ENCODE measurements at places on chromosomes 3 and 15.

DNA sequence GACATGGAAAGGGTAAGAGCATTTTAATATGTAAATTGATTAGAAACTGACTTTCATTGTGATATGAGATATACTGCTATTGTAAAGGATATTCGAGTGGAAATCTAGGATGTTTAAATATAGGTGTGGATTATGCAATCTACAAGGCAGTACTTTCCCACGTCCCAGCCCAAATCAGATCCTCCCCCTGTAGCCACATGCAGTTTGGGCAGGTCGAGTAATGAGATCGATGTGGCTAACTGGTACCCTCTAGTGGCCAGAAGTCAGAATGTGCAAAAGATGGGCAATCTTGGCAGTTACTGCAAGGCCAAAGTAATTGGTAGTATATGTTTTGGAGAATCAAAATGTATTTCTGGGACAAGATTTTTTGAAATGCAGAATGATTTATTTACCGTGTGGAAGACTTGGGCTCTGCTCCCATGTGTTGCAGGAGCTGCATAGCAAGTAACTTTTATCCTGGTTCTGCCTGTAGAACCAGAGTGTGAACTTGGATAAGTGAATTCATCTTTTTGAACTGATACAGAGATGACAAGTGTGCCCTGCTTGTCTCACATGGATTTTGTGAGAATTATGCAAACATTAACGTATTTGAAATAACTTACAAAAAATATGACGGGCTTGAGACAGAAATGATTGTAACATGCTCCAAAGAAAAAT, 94.5 kb upstream of the ADAMTSL3 start:
- DNase-seq = peak; percentile 62

DNA sequence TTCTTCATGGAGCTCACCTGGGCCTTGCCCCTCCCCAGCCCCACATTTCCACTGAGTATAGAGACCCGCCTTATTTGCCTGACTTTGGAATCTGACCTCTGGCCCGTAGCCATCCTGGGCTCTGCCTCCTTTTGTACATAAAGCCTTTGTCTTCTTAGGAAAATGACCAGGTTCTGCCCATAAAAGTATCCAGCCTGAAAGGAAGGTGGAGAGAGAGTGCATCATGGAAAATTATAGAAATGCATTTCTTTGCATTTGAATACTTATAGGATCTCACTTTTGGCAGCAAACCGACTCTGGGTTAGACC, 3.6 kb upstream of the SH2D7 start:
- no peak for DNase-seq

GRCh38 chr15:42808913-42809312, 72.0 kb upstream of the CDAN1 start:
- DNase-seq = no peak

DNA sequence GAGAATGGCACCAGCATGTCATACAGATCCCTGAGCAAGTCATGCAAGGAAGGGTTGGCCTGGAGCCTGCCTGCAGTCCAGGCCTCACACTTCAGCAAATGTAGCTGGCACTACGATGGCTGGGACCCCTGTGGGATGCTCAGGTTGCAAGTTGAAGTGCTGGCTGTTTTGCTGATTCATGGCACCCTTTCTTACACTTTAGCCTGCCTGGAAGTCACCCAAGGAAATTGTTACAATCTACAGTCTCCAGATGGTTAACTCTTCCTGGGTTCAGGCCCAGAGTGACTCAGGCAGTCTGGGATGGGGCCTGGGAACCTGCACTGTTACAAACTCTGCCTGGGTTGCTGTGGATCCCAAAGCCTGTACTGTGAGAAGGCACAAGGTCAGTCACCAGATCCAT, 91.0 kb upstream of the SLC6A11 start:
- DNase-seq = no peak

DNA sequence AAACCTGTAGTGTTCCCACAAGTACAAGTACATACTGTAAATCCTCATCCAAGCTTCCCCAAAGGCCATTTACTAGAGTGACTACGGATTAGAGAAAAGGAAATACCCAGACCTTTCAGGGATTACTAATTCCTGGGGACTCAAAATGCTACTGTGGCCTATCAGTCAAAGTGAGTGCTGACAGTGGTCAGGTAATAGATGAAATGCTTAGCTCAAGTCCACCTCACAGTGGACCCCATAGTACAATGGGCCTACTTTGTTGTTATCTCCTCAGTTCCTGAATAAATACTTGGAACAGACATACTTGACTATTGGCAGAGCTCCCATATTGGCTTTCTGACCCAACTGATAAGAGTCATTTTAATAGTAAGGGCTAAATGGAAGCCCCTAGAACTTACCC, 61.6 kb downstream of the MAP4 start:
- DNase-seq = no peak

- no peak for DNase-seq
These were observed 146.1 kb upstream of the IQSEC1 start for GRCh38 chr3:13219077-13219901.

DNA sequence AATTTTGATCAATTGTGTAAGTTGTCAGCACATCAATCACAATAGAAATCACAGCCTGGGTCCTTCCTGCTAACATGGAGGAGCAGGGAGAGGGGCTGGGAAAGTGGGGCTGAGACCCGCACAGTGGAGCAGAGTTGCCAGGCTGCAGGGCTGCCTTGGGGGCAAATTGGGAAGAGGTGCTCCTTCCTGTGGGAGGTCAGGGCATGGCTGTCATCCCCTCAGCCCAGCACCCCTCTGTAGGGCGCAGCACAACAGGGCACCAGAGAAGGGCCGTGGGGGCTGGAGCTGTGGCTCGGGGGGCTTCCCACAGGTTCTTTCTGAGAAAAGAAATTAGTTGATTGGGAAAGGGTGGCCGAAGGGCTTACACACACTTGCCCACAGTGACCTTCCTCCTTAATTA, 126.3 kb downstream of the NSMCE3 start:
- DNase-seq = no peak

DNA sequence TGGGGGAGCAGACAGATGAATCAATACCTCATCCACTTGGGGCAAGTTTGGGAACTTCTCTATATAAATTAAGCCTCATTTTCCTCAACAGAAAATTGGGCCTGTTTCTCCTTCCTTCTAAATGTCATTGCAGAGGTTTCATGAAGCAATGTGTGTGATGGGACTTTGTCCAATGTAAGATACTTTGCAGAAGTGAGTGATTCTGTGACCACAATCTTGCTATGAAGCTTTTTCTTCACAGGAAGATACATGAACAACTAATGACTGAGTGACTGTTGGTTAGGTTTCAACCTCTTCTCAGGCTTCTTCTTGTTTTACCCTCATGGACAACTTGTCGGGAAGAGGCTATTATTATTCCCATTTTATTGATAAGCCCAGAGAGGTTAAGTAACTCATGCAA, 11.0 kb downstream of the TMEM45A start:
- no peak for DNase-seq

DNA sequence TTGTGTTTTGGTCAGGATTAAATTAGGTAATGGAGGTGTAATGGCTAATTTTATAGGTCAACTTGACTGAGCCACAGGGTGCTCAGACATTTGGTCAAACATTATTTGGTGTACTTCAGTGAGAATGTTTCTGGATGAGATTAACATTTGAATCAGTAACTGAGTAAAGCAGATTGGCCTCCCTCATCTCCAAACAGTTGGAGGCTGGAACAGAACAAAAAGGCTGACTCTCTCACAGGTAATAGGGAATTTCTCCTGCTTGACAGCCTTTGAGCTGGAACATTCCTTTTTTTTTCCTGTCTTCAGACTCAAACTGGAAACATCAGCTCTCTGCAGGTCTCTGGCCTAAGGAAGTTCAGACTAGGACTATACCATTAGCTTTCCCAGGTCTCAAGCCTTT, 280.7 kb downstream of the ZBTB20 start:
- no peak for DNase-seq

GRCh38 chr3:152591515-152591914, 243.4 kb upstream of the P2RY1 start:
- DNase-seq = no peak

DNA sequence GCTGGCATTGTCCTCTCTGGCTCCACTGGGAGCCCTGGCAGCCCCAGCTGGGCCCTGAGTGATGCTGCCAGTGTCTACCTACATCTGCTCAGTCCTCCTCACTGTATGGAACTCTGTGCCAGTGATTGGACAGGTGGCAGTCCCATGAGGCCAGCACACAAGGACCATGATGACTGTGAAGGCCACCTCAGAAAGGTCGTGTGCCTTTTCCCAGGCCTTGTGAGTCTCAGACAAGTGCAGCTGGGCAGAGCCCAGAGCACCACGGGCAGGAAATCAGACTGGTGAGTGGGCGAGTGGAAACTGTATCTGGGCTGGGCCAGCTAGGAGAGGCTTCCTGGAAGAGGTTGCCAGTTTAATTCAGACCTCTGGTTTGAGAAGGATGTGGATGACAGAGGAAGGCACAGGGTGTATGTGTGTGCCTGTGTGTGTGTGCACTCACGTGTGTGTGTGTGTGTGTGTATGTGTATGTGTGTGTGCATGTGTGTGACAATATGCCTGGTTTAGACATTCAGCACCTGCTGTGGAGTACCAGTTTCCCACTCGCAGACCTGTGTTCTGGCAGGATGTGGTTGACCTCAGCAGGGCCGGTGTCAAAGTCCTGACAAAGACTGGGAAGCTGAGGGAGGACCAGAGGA, 7.0 kb downstream of the MAPKAPK3 start:
- no peak for DNase-seq

- DNase-seq = no peak
These were observed 31.7 kb downstream of the NR2F2 start for GRCh38 chr15:96362011-96362754.
